H9 (cell line): ENCODE measurements at places on chromosomes 16 and 17. TPM values are rescaled to one million over a fixed set of nuclear protein-coding genes. Genes with fewer than 3 reads are reported as not detected.
A peak's percentile ranks its signal among the peaks of the same experiment; 100 is the strongest.

The ADAP2 gene
- total RNA-seq = 1.2 and 1.6 TPM in 2 replicates

The KRTAP4-5 gene
- total RNA-seq = not detected in 2 replicates

The SEPTIN12 gene
- 0.48 TPM in 1 of 2 replicates, not detected in the other for total RNA-seq

The DHRS7C gene
- not detected in 2 replicates for total RNA-seq

The FAM20A gene
- total RNA-seq = 33.5 and 34.4 TPM in 2 replicates

DNA sequence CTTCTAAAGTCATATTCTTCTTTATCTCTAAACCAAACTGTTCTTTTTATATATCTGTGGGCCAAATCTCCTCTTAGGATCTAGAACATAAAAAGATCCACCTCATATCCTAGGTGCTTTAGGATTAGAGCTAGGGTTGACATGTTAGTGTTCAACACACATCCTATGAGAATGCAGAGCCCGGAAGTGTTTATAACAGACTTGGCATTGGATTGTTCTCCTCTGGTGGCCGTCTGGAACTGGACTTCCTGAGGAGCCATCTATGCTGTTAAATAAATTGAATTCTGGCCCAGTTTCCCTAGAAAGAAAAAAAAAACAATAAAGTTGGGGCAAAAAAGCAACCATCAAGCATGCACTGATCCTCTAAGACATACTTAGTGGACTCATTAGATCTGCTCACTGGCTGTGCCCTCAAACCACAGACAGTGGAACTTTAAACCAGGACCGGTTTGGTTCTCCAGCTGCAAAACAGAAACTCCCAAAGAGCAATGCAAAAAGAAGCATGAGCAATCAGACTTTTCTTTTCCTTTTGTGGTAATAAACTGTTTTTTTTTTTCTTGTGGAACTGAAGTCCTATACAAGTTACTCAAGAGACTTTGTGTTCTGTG, 182.5 kb downstream of the ZNF18 start:
- H3K4me1 ChIP-seq = no peaks in the 10 kb centered on the region
- no peak overlapping the region for H3K4me3 ChIP-seq
- H3K27ac ChIP-seq = no peak overlapping the region
- H3K36me3 ChIP-seq = no peaks in the 10 kb centered on the region; the same call in 2 of the 3 replicates
- DNase-seq = no peak
- no peaks in the 10 kb centered on the region for H3K27me3 ChIP-seq

DNA sequence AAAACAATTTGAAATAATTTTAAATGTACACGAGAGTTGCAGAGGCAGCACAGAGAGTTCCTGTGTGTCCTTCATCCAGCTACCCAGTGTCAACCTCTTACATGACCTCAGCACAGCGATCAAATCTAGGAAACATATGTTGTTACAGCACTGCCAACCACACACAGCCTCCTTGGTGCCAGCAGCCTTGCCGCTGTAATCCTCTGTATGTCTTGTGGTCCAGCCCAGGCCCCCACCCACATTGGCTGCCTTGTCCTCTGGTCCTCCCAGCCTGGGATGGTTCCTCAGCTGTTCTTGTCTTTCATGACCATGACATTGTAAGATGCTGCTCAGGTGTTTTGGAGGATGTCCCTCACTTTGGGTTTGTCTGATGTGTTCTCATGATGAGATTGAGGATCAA, 178.0 kb downstream of the RPTOR start:
- no peaks in the 10 kb centered on the region for H3K27me3 ChIP-seq
- DNase-seq = no peak
- no peak overlapping the region; the same call in 2 of the 3 replicates for H3K4me3 ChIP-seq
- no peaks in the 10 kb centered on the region; the same call in 1 of the 3 replicates for H3K36me3 ChIP-seq

DNA sequence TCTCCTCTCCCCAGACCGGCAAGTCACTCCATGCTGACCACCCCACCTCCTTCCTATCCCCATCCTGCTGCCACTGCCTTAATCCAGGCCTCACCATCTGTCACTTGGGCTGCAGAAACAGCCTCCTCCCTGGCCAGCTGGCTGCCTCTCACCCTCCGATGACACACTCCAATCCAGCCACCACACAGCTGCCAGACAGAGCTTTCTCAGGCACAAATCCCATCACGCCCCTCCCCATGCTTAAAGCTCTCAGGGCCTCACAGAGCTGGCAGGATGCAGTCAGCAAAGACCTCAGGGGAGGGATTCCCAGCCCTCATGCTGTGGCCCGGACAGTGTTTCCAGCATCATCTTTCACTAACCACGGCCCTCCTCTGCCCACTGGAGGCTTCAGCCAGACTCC, 13.7 kb downstream of the CAMKK1 start:
- no peaks in the 10 kb centered on the region for H3K4me1 ChIP-seq

GRCh38 chr16:27387724-27388123, 14.2 kb upstream of the IL21R start:
- H3K27ac ChIP-seq = no peak overlapping the region
- no peak overlapping the region for H3K4me3 ChIP-seq
- H3K27me3 ChIP-seq = no peaks in the 10 kb centered on the region
- H3K4me1 ChIP-seq = no peaks in the 10 kb centered on the region
- peaks cover 3% of the 10 kb centered on the region; the same call in 1 of the 2 replicates for H3K36me3 ChIP-seq

DNA sequence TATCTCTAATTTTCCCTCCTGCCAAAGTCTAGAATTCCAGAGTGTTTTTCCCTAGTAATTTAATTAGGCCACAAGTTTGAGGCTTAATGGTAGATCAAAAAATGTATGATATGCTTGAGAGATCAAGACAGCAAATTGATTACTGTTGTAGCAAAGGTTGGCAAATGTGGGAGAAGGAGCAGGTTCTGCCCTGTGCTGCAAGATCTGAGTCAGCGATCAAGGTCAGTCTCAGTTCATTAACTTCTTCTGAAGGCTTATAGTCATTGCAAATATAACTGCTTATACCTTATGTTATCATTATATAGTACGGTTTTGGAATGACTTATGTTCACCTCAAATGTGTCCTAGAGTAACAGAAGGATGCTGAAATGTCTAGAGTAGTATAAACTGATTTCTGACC, 231.1 kb upstream of the TBX2 start:
- no peak overlapping the region for H3K4me3 ChIP-seq
- peaks cover 12% of the 10 kb centered on the region for H3K36me3 ChIP-seq
- H3K27ac ChIP-seq = no peak overlapping the region
- no peaks in the 10 kb centered on the region for H3K27me3 ChIP-seq
- H3K4me1 ChIP-seq = no peaks in the 10 kb centered on the region

DNA sequence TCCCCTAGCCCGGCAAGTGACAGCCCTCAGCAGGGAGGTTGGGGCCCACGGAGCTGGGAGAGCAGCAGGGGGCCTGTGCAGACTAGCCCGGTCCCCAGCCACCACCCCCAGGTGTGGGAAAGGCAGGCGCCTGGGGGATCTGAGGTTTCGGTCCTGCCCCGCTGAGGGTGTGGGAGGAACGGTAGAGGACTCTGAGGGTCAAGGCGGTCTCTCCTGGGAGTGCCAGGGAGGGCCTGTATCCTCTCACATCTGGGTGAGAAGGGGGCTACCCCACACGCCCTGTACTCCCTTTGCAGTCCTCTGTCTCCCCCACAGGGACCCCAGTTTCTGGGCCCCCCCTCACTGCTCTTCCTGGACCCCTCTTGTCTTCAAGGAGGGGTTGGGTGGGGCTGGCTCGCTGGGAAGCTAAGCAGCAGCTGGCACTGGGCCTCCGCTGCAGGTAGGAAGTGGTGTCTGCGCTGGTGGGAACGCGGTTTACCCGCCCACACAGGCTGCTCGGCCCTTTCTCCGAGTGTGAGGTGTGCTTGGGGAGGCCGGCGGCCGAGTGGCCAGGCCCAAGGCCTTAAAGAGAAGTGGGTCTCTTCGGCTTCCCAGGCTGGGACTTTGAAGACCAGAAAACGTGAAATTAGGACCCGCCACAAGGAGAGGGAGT, 15.4 kb downstream of the CD7 start:
- H3K27ac ChIP-seq = no peak overlapping the region
- H3K4me1 ChIP-seq = no peaks in the 10 kb centered on the region; the same call in 1 of the 2 replicates
- no peak overlapping the region for H3K4me3 ChIP-seq
- no peaks in the 10 kb centered on the region for H3K36me3 ChIP-seq

GRCh38 chr17:45776896-45777295, 7.2 kb upstream of the CRHR1 start:
- H3K27ac ChIP-seq = no peak overlapping the region
- no peak for DNase-seq
- H3K4me1 ChIP-seq = no peaks in the 10 kb centered on the region; the same call in 1 of the 2 replicates
- no peaks in the 10 kb centered on the region for H3K36me3 ChIP-seq

GRCh38 chr17:19000531-19001325, 3.8 kb downstream of the FAM83G start:
- DNase-seq = no peak
- no peaks in the 10 kb centered on the region for H3K27me3 ChIP-seq
- H3K27ac ChIP-seq = no peak overlapping the region
- no peaks in the 10 kb centered on the region; the same call in 1 of the 2 replicates for H3K4me1 ChIP-seq
- peaks cover 34% of the 10 kb centered on the region for H3K36me3 ChIP-seq

DNA sequence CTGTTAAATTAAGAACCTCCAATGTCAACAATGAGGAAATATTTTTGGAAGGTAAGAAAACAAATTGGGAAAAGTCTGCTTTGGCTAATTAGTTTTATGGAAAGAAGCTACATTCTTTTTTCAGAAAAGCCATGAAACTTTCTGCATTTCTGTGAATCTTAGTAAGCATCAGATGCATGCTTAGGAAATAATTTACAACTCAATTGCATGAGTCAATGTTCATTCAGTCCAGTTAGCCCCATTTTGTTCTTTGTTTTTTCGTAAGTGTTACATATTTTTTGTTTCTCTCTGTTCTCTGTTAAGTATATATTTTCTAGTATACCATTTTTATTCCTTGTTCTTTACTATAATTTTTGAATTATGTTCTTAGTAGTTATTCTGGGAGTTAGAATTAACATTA, 195.2 kb upstream of the KIF2B start:
- DNase-seq = no peak
- peaks cover 6% of the 10 kb centered on the region for H3K4me1 ChIP-seq

DNA sequence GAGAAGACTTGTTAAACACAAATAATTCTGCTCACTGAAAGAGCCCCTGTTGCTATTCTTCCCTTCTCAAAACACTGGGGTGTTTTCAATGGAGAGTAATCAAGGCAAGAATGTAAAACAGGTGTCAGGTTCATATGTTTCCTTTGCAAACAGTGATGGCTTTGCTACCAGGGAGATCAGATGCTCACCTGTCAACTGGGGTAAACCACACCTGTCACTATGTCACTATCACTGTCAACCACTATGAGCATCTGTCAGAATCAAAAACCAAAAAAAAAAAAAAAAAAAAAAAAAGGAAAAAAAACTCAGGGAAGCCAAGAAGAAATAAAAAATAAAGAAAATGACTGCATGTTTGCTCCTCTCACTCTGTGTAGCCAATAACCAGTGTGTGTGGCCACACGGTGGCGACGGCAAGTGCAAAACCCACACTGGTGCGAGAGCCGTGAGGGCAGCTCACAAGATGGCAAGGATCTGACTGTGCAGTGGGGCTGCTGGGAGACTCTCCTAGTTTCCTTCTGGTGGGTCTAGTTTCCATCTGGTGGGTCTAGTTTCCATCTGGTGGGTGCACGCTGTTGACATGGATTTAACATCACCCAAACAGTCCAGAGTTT, 22.7 kb downstream of the USP22 start:
- H3K27ac ChIP-seq = no peak overlapping the region
- no peaks in the 10 kb centered on the region for H3K4me1 ChIP-seq
- no peak overlapping the region for H3K4me3 ChIP-seq
- H3K27me3 ChIP-seq = no peaks in the 10 kb centered on the region
- H3K36me3 ChIP-seq = peaks cover 77% of the 10 kb centered on the region

- no peaks in the 10 kb centered on the region for H3K4me1 ChIP-seq
- no peaks in the 10 kb centered on the region for H3K27me3 ChIP-seq
- peaks cover 7% of the 10 kb centered on the region for H3K36me3 ChIP-seq
- H3K27ac ChIP-seq = no peak overlapping the region
- no peak overlapping the region for H3K4me3 ChIP-seq
Measured at GRCh38 chr17:47968836-47969235, 2.1 kb upstream of the CDK5RAP3 start.

- peak overlapping the region; percentile 59 for H3K4me3 ChIP-seq
- peaks cover 10% of the 10 kb centered on the region for H3K27me3 ChIP-seq
- H3K27ac ChIP-seq = no peak overlapping the region
- no peaks in the 10 kb centered on the region for H3K4me1 ChIP-seq
Measured at GRCh38 chr17:76239538-76240274, 587 bp downstream of the RNF157 start.

GRCh38 chr16:88535191-88535856, 34.9 kb upstream of the ZC3H18 start:
- no peaks in the 10 kb centered on the region for H3K4me1 ChIP-seq
- peak overlapping the region; percentile 86 for H3K4me3 ChIP-seq
- H3K27me3 ChIP-seq = no peaks in the 10 kb centered on the region
- no peak overlapping the region for H3K27ac ChIP-seq
- peak; percentile 31 for DNase-seq
- peaks cover 10% of the 10 kb centered on the region for H3K36me3 ChIP-seq

DNA sequence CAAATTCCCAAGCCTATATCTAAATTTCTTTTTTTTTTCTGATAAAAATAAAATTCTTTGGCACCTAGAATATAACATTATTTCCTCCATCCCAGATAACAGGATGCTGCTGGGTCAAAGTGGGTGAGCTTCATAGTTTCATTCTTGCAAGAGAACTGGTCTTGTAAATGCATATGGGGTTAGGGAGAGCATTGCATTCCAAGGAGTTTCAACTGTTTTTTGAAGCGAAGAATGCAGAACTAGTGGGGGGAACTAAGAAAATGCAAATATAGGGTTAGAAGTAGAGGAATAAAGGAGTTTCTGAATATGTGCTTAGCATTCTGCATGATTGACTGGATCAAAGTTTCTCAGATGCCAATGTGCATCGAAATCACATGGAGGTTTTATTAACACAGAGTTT, 347.2 kb upstream of the XYLT1 start:
- no peak for DNase-seq
- H3K27ac ChIP-seq = no peak overlapping the region
- no peaks in the 10 kb centered on the region for H3K4me1 ChIP-seq
- peaks cover 45% of the 10 kb centered on the region for H3K36me3 ChIP-seq
- no peaks in the 10 kb centered on the region for H3K27me3 ChIP-seq

GRCh38 chr17:46979147-46979863, at the start of gene RPRML:
Gene RPRML, minus strand, starts transcription at chr17:46979253. Its CDS starts 246 bp downstream, at chr17:46979007.
- peak; percentile 77 for DNase-seq
- H3K4me1 ChIP-seq = no peaks in the 10 kb centered on the region; the same call in 1 of the 2 replicates
- no peak within 1 kb of the TSS for H3K27ac ChIP-seq
- H3K27me3 ChIP-seq = peaks cover 5% of the 10 kb centered on the region; the same call in 1 of the 2 replicates
- H3K4me3 ChIP-seq = peak within 1 kb of the TSS; percentile 72
- peaks cover 3% of the 10 kb centered on the region; the same call in 2 of the 3 replicates for H3K36me3 ChIP-seq

DNA sequence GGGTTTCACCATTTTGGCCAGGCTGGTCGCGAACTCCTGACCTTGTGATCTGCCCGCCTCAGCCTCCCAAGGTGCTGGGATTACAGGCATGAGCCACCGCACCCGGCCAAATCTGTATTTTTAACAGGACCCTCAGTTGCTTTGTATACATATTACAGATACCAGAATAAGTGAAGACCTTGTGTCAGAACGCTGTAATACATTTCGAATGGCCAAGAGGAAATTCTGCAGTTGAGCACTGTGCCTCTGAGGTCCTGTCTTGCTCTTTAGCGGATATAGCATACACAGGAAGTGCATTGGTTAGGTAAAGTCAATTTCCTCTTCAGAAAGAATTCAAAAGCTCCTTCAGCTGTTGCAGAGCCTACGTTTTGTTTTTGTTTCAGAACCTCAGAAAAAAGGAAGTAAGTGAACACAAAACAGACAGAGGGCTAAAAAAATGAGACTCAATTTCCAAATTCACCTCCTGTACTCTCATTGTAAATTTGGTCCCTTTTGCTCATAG, 15.7 kb downstream of the CRLF3 start:
- H3K4me3 ChIP-seq = no peak overlapping the region
- no peak overlapping the region for H3K27ac ChIP-seq
- no peaks in the 10 kb centered on the region for H3K27me3 ChIP-seq
- H3K4me1 ChIP-seq = no peaks in the 10 kb centered on the region
- DNase-seq = no peak
